ENCODE measurements at places on chromosomes 1 and 21.

DNA sequence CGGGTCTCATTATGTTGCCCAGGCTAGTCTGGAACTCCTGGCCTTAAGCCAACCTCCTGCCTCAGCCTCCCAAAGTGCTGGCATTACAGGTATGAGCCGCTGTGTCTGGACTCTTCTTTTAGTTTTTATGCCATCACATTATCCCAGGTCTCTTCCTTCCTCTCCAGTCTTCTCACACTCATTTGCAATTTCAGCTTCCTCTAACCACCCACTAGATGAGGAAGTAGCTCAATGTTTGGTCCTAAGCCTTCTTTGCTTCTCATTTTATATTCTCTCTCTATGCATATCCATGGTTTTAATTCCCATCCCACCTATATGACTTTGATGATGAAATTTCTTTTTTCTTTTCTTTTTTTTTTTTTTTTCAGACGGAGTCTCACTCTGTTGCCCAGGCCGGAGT, 3.1 kb upstream of the ZBTB8A start:
- DNase-seq, result no peak

DNA sequence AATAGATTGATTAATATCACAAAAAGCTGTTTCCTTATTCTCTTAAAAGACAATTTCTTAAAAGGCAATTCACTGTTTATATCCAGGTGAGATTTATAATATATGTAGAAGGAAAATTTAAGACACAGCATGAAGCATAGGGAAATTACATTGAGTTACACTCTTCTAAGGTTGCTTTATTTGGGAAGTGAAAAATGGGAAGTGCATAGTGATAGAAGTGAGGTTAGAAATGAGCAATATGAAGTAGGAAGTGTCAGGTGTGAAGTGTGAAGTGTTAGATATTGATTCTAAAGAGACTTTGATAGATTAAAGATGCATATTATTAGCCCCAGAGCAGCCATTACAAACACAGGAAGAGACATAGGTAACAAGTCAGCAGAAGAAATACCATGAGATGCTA, 40.3 kb downstream of the FH start:
- no peak for DNase-seq

DNA sequence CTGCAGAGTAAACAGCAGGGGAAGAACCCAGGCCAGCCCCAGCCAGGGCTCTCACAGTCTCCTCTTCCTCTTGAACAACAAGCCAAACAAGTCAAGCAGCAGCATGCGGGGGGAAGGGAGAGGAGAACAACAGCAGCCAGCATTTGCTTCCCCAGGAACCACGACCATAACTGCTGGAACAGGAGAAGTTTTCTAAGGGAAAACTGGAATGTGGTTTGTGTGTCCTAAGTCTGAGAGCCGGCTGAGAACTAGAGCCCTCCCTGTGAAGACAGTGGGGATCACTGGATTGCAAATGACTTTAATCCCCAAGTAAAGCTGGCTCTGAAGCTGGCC, 48.2 kb downstream of the COQ8A start:
- no peak for DNase-seq

DNA sequence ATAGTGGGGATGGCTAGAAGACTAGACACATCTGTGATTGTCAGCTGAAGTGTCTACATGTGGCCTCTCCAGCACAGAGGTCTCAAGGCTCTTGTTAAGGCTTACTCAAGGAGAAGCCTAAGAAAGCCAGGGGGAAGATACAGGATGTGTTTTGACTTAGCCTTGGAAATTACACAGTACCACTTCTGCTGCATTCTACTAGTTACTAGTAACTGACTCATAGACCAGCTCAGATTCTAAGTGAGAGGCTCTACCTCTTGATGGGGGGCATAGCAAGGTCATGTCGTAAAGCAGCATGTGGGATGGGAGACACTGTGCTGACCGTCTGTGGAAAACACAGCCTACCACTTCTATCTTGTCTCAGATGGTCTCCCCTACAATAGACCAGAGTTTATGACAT, 99.5 kb downstream of the UBE2U start:
- DNase-seq, result no peak

DNA sequence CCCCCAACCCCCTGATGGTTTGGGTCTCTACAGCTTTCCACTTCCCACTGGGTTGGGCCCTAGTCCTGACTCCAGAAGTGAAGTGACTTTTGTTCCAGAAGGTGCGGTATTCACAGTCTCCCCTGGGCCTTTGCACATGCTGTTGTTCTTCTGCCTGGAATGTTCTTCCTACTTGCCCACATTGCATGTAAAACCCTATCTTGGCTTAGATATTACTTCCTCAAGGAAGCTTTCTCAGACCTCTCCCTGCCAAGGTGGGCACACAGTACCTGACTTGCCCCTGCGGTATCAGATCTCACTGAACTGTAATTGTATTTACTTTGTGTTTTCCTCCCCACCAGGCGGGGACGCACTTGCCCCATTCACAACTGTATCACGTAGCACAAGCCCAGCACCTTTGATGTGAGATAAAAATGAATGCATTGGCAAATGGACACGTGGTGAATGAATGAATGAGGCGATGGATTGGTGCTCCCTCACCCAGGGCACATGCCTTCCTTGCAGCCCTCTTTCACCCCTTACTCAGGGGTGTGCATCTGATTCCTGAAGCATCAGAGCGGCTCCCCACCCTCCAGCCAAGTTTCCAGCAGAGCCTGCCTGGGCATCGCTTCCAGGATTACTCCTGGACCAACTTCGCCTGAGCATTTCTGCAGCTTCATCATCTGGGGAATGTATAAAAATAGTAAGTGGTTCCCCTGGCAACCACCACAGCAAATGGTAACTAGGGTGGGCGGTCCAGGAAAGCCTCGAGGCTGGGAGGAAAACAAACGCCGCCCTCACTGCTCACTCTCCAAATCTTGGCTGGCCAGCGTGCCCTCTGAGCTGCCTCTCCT, 19.8 kb downstream of the NENF start:
- DNase-seq, result no peak

DNA sequence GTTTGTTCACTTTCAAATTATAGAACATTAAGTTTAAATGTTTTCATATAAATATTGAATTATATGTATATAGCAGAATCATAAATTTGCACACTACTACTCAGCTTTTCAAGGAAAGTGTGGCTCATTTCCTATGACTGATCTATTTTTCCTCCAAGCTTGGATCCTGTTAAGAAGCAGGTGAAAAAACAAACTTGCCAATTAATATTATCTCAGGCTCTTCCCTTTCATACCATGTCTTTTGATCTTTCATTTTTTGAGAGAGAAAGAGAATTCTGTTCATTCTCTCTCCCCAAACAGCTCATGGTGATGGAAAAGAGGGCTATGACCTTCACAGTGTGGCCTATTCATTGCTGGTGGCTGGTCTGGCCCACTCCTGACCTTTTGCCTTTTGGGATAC, 43.7 kb downstream of the SEC16B start:
- no peak for DNase-seq

- no peak for DNase-seq
These were observed 33.7 kb downstream of the RAB3B start for GRCh38 chr1:51956528-51957509.

GRCh38 chr1:109395602-109396512, 1.9 kb downstream of the SORT1 start:
- DNase-seq, result no peak

GRCh38 chr1:178241057-178241456, 147.2 kb downstream of the RASAL2 start:
- DNase-seq, result no peak

DNA sequence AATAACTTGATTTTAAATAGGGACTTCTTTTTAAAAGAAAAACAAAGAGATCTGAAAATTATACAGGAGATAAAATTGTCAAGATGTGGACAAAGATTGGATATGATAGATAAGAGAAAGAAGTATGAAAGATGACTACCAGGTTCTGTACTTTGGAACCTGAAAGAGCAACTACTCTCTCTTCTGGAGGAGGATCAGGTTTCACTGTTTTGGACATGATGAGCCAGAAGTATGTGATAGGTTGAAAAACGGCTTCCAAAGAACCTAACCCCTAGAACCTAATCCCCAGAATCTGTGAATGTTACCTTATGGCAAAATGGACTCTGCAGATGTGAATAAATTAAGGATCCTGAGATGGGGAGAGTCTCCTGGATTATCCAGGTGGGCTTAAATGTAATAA, 26.2 kb downstream of the RSBN1 start:
- DNase-seq, result no peak

DNA sequence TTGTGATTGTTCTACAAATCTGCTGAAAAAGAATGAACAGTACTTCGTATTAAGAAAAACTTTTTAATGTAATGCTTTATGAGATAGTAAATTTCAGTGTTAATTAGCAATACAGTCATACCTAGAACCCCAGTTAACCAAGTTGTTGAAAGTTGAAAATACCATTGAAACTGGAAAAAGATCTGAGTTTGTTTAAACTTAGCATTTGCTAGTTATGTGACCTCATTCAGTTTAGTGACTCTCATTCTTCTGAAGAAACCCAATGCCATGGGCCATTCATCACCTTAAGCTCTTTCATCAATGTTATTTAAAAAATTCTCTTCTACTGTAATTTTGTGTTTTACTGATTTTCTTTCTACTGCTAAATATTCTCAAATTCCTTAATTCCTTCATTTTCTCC, 20.2 kb downstream of the RCOR3 start:
- no peak for DNase-seq

DNA sequence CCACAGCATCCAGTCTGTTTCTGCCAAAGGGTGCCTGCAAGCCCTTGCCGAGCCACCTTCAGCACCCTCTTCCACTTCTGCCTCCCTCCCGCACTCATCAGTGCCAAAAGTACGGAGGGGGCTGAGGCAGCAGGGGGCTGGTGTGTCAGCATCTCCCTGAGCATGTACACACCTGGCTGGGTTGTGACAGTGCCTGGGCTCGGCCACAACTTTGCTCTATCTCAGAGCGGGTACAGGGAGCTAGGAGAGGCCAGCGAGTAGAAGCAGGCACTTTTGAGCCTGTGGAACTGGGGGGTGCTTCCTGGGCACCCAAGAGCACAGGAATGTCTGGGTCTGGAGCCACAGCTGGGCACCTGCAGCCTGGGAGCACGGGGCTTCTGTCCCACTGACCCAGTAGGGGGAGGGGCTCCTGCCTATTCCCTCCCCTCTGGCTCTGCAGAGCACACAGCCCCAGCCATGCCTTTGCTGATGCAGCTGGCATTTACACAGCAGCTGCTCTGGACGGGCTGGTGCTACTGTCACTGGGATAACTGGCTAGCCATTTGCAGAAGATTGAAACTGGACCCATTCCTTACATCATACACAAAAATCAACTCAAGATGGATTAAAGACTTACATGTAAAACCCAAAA, 319.8 kb upstream of the RRP15 start:
- no peak for DNase-seq

- DNase-seq, result no peak
These were observed 372.2 kb upstream of the PKN2 start for GRCh38 chr1:88311907-88312306.

DNA sequence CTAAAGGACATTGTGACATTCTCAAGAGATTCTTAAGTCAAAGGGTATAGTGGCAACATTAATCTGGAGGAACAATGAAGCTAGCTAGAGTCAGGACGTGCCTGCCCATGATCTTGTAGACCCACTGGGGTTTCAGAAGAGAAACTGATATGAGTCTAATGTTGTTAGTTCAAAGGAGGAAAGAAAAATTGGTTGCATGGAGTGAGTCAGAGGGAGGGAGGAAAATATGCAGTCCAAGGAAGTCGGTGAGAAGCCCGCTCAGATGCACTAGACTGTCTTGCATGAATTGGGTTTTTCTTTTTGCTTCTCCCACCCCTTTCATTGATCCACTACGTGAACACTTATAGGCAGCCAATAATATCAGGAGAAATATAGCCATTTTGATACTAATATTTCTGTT, 53.8 kb upstream of the SYT14 start:
- no peak for DNase-seq

DNA sequence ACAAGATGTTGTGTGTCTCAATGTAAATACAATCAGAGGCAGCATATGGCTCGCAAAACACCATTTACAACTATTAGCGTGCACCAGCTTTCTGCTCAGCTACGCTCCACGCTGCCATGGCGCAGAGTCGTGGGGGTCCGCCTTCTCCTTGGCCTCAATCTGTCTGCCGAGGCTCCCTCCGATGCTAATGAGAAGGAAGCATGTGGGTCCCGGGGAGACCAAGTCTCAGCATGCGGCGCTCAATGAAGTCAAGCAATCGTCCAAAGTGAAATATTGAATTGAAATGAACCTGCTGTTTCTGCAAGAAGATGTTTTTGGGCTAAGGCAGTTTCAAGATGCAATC, 228.9 kb downstream of the TOMM20 start:
- no peak for DNase-seq

DNA sequence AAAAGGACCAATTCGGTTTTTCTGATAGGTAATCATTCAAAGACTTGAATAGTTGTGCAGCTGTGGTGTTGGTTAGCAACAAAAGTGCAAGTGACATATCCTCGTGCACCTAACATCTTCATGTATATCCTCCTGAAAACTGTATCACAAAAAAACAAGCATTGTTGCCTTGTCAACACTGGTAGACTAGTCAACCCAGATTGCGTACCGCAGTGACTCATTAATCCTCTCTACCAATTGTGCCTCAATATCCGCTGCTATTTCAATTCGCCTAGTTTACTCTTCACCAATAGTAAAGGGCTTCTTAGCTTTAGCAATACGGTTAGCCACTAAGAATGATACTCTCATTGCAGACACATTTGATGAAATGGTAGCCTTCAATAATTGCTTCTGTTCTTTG, 3.5 kb downstream of the HHAT start:
- DNase-seq, result no peak

DNA sequence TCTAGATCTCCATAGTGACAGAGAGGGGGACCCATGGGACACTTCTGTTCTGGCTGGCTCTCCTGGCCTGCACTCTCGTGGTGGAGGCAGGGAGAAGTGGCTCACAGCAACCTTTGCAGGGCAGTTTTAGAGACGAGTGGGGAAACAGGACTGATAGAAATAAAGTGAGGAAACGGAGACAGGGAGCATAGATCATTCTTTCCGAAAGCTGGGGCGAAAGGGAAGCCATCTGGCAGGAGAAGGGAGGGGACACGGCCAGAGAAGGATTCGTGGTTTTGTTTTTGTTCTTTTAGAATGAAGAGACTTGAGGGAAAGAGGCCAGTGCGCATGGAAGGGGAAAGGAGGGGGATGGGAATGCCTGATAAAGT, 3.5 kb downstream of the TIE1 start:
- DNase-seq, result no peak

- no peak for DNase-seq
These were observed 112.3 kb downstream of the TSEN15 start for GRCh38 chr1:184163674-184164465.

DNA sequence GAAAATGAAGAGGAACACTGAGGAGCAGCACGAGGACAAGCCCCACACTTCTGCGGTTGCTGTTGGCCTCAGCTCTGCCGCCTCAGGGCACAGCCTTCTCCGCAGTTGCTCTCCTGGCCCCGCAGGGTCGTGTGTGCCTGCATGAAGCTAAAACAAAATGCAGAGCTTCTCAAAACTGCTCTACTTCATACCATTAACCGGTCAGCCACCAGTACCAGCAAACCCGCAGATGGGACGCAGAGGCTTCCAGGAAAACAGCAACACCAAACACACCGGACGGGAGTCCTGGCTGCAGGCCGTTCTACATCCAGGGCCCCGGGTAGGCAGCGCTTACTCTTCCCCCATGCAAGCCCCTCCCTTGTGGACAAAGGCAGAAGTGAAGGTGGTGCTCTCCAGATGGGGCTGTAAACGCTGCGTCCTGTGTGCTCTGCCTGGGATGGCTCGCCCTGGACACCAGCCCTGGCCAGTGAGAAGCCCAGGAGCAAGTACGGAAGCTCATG, 7.1 kb upstream of the C1orf159 start:
- no peak for DNase-seq

- DNase-seq, result no peak
These were observed 184.5 kb upstream of the TNR start for GRCh38 chr1:175927944-175928343.

- no peak for DNase-seq
These were observed 24.4 kb upstream of the AGBL4 start for GRCh38 chr1:50047916-50048694.

GRCh38 chr1:225823811-225824261, 13.9 kb downstream of the EPHX1 start:
- DNase-seq, result no peak

All from stimulated activated CD8-positive, alpha-beta memory T cell treated with anti-CD3 and anti-CD28 coated beads, Interleukin-7, amount 100 ng/mL, for 1 hour (primary cell).